ENCODE measurements at places on chromosomes 4 and X. TPM values are rescaled to one million over a fixed set of nuclear protein-coding genes. Genes with fewer than 3 reads are reported as not detected.

The RAB9B gene
- total RNA-seq = 7.9 TPM

DNA sequence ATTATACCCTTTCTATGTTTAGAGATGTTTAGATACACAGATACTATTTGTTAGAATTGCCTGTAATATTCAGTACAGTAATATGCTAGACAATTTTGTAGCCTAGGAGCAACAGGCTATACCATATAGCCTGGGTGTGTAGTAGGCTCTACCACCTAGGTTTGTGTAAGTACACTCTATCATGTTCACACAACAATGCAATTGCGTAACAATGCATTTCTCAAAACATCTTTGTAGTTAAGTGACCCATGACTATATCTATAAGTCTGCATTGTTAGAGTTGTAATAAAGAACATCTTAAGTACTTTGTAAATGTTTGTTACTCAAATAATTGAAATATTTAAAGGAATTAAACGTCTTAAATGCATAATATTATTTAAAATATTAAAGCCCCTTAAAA, 379.3 kb downstream of the PPP3CA start:
- H3K27ac ChIP-seq = no peak overlapping the region
- H3K4me3 ChIP-seq = no peak overlapping the region
- no peaks in the 10 kb centered on the region for H3K4me1 ChIP-seq
- H3K27me3 ChIP-seq = no peaks in the 10 kb centered on the region

GRCh38 chrX:134462927-134463326, 3.0 kb downstream of the HPRT1 start:
- H3K4me1 ChIP-seq = peaks cover 2% of the 10 kb centered on the region
- H3K27me3 ChIP-seq = no peaks in the 10 kb centered on the region
- no peak for DNase-seq
- H3K4me3 ChIP-seq = no peak overlapping the region

- DNase-seq = no peak
- peaks cover 5% of the 10 kb centered on the region for H3K36me3 ChIP-seq
- no peaks in the 10 kb centered on the region for H3K4me1 ChIP-seq
- no peak overlapping the region for H3K27ac ChIP-seq
- H3K4me3 ChIP-seq = no peak overlapping the region
These were observed 120.9 kb downstream of the ARHGEF9 start for GRCh38 chrX:63664083-63664482.
